ENCODE measurements at places on chromosomes 6 and 20.

- peak; percentile 49 for DNase-seq
These were observed 12.9 kb upstream of the ARMC2 start for GRCh38 chr6:108835218-108835850.

- DNase-seq = no peak
These were observed 101.7 kb downstream of the F13A1 start for GRCh38 chr6:6218759-6219085.

DNA sequence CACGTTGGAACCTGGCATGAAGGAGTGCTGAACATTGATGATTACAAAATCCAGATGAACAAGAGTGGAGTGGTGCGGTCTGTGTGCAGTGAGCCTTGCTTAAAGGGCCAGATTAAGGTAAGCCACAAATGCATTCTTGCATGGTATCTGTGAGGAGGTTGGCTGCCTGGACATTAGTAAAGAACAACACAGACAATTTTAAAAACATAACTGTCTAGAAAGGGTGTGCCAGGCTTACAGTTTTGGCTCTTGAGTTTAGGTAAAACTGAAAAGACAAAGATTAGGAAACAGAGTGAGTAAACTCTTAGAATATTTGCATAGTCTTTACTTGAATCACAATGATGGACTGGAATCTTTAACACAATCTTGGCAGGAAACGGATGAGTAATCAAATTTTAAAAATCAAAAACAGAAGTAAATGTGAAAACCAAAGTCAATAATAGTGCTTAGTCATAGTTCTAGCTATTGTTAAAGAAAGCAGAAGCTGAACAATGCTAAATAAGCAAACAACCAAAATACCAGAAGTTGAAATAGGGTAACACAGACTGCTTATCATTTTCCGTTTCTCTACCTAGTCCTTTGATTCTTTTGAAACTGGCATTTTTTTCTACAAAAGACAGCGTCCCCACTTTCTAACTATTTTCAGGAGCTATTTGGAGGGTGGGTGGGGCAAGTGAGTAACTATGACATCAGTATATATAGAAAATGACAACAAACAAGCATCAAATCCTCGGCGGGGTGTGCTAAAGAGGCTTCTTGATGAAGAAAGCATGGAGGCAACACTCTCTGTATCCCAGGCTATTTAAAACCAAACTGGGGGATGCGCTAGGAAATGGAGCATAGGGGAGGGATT lies 185.8 kb upstream of the RAB32 start:
- peak; percentile 49 for DNase-seq

DNA sequence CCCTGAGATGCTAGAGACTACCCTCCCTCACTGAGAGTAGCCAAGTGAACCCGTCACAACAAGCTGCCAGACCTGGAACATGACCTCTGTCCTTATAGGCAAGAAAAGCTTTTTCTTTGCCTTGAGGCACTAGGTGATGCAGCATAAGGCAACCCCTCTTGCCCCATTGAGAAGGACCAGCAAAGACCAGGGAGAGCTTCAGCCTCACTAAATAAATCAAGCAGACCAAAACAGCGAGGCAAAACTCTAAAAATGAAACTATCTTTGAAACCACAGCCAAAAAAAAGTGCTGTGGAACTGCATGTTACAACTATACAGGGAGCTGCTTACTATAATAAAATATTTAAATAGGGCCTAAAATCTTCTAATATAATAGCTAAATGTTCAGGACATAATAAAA lies 62.6 kb upstream of the FAM83B start:
- no peak for DNase-seq
